ENCODE measurements at places on chromosomes 6 and 20.

GRCh38 chr6:71420095-71420692, 131.6 kb downstream of the OGFRL1 start:
- DNase-seq = peak; percentile 26

DNA sequence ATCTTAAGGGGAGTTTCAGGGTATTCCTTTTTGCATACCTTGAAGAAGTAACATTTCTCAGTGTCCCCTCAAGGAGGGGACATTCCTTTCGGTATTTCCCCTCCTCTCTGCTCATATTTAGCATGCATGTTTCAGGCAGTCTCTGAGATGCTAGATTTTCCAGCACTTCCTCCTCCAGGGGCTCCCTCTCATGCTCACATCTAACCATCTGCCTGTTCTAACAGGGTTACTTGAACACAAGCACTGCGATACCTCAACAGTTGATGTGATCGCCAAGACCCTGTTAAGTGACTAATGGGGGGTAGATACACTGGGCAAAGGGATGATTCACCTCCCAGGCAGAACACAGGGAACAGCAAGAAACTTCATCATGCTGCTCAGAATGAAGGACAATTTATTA, 12.9 kb upstream of the MCM3 start:
- DNase-seq = peak; percentile 46

- DNase-seq = no peak
These were observed 9.7 kb downstream of the BACH2 start for GRCh38 chr6:90286884-90287488.

DNA sequence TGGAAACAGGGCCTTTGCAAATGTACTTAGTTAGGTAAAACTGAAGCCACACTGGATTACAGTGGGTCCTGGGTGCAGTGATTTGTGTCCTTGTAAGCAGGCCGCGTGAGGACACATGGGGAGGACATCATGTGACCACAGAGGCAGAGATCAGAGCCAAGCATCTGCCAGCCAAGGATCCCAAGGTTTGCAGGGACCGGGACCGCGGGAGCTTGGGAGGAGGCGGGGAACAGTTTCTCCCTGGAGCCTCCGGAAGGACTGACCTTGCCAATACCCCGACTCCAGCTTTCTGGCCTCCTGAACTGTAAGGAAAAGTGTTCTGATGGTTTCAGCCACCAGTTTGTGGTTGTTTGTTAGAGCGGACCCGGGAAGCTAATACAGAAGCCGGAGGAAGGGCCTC, 500.9 kb downstream of the PREX1 start:
- DNase-seq = no peak

DNA sequence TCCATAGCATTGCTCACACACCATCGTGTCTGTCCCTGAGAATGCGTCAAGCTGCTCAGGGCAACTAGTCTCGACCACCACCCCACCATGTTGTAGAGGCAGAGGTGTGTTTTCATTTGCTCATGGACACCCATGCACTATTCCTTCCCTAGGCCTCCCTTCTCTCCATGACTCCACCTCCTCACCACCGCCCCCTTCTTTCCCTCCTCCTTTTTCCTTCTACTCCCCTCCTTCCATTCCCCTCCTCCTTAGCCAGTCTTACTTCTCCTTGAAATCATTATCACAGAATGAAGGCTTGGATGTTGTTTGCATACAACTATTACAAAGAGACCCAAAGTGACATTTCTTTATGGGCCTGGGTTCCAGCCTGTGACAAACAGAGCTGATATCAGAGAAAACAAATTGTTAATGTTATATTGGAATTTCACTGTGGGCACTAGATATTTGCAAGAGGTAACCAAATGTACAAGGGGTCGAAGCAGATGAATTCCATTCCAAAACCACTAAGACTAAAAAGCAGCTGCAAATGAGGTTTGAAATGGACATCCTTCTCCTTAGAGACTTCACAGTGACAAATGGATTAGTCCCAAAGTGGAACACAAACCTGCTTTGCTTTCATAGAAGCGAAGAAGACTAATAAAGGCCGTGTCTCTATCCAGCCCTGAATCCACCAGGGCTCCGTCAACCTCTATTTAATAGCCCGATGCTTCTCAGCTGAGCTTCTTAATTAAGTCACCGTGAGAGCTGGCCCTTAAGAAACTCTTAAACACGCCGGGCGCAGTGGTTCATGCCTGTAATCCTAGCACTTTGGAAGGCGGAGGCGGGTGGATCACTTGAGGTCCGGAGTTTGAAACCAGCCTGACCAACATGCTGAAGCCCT, 275.8 kb upstream of the SULF2 start:
- DNase-seq = no peak

DNA sequence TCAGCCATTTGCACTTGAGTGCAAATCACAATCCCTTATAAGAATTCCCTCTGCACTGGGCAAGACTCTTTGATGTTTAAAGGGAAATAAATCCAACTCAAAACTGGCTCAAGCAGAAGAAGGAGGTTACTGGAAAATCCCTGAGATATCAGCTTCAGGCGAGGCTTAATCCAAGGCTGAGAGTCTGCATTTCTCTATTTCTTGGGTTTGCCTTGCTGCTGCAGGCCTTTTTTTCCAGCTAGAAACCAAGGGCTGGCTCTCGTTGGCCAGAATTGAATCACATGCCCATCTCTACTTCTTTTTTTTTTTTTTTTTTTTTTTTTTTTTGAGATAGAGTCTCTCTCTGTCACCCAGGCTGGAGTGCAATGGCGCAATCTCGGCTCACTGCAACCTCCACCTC, 11.7 kb downstream of the HCK start:
- no peak for DNase-seq

DNA sequence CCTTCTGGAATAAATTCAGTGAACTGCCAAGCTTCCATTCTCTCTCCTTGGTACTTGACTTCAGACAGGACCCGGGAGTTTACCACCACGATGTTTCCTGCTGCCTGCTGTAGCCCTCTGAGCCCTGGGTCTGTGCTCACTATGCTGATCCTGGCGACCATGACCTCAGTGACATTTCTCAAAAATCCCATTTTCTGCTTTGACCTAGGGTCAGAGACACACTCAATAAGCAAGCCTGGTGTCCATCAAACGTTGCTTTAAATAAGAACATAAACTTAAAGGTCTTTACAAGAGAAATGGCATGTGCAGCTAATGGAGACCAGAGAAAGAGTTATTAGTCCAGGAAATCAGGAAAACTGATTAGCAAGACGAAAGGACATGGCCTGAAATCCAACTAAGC, 509.7 kb upstream of the SULF2 start:
- no peak for DNase-seq

GRCh38 chr6:1365686-1366085, 23.7 kb upstream of the FOXF2 start:
- DNase-seq = no peak

- peak; percentile 72 for DNase-seq
These were observed 2.7 kb downstream of the MYB start for GRCh38 chr6:135183532-135184440.

GRCh38 chr20:21702553-21703470, 2.7 kb upstream of the PAX1 start:
- DNase-seq = peak; percentile 55

- no peak for DNase-seq
These were observed 357.5 kb downstream of the ZFAND3 start for GRCh38 chr6:38176797-38177751.

DNA sequence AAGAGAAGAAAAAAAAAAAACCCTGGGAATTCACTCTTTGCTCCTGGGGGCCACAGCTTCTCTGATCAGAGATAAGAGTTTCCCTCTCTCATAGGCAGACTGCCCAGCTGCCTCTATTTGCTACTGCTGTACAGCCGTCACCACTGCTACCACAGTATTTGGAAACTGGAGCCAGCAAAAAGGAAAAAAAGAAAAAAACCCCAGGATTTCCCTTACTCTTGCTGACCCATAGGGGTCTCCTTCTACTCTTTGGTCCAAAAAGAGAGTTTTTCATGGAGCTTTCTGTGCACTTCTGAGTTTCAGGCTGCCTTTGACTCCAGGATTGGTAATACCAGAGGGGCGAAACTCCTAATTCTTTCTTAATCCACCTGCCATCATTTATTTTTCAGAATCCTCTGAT, 89.7 kb downstream of the MDGA1 start:
- DNase-seq = no peak

- no peak for DNase-seq
These were observed 241.6 kb downstream of the BTBD3 start for GRCh38 chr20:12159261-12159660.

- no peak for DNase-seq
These were observed 291.9 kb upstream of the NOX3 start for GRCh38 chr6:155747491-155747890.

DNA sequence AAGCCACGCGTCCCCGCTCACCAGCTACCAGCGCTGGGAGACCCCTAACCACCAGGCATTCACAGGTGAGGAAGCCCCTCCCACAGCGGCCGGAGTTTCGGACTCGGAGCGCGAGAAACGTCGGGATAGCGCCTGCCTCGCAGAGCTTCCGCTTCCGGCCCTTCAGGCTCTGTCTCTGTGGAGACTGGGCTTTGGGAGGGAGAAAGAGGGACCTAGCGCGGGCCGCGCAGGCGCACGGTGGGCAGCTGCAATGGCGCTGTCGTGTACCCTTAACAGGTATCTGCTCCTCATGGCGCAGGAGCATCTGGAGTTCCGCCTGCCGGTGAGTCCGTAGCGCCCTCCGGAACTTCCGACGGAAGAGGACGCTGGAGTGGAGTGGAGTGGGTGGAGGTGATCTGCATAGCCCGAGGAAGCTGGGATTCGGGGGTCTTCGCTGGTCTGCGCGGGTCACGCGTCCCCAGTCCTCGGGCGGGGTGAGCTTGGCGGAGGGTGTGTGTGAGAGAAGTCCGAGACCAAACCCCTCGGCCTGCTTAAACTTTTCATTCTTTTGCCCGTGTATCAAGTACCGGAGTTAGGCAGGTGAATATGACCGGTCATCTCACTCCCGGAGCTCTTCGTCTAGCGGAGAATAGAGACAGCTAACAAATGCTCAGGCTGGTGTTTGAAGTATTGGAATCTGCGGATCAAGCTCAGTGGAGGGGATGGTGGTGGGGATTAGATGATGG, at the start of gene TRMT11:
Gene TRMT11 (plus strand): TSS at position 240 of the 725 bp plus-strand sequence. CDS start 11 bp downstream, at position 251.
- DNase-seq = peak; percentile 85

- DNase-seq = no peak
These were observed 4.2 kb downstream of the PRRT1 start for GRCh38 chr6:32147401-32148132.

- no peak for DNase-seq
These were observed 700.9 kb upstream of the SLC35B3 start for GRCh38 chr6:9136141-9136822.

DNA sequence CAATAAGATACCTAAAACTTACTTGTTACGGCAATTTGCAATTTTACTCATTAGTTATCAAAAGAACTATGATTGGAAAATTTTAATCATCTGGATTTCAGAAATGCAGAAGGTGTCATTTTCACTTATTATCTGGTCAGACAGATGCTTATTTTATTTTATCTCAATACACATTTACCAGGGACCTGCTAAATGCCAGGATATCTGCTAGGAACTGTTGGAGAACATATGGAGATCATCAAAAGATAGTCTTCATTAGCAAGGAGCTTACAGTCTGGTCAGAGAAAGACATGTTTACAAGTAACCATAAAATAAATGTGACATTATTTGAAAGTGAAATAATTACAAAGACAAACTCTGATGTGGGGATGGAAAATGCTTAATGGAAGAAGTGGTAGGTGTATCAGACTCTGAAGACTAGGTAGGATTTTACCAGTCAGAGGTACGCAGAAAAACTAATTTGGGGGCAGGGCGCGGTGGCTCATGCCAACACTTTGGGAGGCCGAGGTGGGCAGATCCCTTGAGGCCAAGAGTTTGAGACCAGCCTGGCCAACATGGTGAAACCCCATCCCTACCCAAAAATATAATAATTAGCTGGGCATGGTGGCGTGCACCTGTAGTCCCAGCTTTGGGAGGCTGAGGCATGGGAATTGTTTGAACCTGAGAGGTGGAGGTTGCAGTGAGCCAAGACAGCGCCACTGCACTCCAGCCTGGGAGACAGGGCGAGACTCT, 137.8 kb downstream of the MYB start:
- DNase-seq = no peak

DNA sequence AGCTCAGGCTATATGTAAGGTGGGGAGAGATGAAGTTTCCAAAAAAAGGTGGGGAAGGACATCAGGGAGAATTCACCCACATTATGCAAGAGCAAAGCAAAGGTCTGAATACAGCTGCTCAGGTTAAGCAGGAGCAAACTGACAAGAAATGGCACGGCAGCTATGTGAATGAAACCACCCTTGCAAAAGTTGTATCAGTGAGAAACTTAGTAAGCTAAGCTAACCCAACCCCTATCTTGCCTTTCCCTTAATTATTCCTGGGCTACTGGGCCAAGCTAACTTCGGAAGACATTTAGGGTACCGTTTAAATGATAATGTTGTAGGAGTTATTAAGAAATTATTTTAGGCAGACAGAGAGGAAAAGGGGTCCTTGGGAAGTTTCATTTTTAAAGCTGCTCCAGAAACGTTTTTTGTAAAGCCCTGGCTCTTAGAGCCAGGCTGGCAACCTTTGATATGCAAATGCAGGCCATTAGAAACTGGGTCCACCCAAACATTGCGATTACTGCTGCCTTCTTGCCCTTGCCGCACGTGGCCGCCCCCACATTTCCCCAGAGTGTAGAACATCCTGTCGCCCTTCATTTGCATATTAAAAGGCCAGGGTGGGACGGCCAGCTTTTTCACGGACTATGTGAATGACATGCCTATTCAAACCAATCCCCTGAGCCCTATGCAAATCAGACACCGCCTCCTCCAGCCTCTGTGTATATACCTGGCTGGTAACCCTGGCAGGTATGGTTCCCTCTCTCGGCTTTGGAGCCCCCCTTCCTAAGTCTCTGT, 60.5 kb upstream of the SAMD5 start:
- no peak for DNase-seq
